D341Med (cell line): ENCODE measurements at places on chromosomes 7 and 10.

GRCh38 chr7:36795451-36796021, 71.2 kb upstream of the AOAH start:
- DNase-seq, result no peak

- peak; percentile 68 for DNase-seq
These were observed 9.3 kb downstream of the NOD1 start for GRCh38 chr7:30469303-30469702.

DNA sequence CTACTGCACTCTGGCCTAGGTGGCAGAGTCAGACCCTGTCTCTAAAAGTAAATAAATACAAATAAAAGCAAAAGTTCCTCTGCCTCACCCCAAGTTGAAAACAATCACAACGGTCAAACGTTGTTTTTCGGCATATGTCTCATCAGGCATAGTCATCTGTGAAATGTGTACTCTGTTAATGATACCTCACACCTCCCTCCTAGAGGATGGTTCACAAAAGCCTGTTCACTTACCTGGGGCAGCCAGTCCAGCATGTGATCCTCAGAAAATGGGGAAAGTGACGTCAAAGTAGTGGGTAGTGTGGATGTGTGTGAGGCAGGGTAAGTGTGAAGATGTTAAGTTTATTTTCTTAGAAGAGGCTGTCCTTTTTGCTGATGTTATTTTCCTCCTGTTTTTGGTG, 254.0 kb upstream of the LRGUK start:
- DNase-seq, result no peak

GRCh38 chr7:131501930-131502685, 54.3 kb downstream of the PODXL start:
- DNase-seq, result peak; percentile 69

GRCh38 chr10:67602268-67602950, 93.6 kb downstream of the CTNNA3 start:
- DNase-seq, result no peak

GRCh38 chr7:4818000-4818794, 42.8 kb downstream of the AP5Z1 start:
- no peak for DNase-seq

- no peak for DNase-seq
These were observed 237.2 kb downstream of the CSTF2T start for GRCh38 chr10:51462076-51462779.

- no peak for DNase-seq
These were observed 35.6 kb downstream of the COL13A1 start for GRCh38 chr10:69837261-69837660.

- DNase-seq, result no peak
These were observed 90.5 kb downstream of the CDC14C start for GRCh38 chr7:49014870-49015269.

DNA sequence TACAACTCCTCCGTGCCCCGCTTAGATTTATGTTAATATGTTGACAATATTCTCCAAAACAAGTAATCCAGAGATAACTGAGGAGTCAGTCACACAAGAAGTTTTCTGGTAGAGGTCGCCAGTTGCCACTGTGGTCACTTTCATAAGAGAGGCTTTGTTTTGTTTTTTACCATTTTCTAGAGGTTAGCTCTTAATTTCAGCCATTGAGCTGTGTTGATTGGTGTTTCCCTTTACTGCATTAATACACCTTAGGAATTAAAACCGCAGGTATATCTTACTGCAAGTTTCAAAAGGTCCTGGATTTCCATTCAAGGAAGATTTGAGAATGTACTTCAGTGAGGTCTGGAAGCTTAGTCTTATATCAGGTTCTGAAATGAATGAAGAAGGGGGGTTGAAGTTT, 3.5 kb downstream of the BMI1 start:
- DNase-seq, result no peak

DNA sequence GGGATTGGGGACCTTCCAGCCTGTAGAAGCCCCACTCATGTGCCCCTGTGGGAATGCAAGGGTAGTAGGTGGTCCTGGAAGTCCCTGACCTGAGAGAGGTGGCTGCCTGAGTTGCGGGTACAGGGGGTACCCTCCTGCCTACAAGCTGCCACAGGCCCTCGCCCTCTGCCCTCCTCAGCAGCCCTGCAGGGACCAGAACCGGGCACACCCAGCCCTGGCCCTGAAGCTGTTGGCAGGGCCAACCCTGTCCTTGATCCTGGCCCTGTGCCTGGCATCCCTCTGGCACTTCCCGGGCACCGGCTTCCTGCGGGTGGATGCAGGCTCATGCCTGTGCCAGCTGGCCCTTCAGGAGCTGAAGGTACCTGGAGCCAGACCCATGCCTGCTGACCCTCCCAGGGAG, 54.9 kb upstream of the ELN start:
- no peak for DNase-seq

GRCh38 chr7:45570797-45571196, 3.4 kb upstream of the ADCY1 start:
- no peak for DNase-seq

- no peak for DNase-seq
These were observed 23.5 kb downstream of the ABLIM1 start for GRCh38 chr10:114634609-114634979.

GRCh38 chr10:77500754-77501151, 136.9 kb downstream of the KCNMA1 start:
- no peak for DNase-seq

DNA sequence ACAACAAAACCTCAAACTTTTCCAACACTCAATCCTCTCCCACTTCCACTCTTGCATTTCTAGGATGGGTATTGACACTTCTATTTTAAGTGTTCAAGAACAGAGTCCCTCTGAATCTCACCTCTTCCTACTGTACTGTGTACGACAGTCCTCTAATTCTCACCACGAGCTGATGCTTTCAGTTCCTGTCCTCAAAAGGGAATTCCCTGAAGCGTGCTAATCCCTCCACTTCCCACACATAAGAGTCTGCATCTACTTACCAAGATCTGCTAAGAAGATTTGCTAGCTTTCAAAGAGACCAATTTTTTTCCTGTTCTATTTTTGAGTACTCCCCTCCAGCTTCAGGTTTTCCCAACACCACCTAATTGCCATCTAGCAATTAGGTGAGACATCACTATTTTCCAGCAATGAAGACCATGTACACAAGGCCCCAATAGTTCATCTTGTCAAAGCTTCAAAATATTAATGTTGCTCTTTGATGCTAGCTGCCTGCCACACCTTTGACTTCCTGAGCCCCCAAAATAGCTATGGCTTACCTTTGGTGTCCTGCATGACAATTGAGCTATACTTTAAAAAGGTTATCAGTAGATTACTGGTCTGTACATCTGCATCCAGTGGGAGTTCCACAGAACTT, 54.4 kb downstream of the ARMH3 start:
- peak; percentile 34 for DNase-seq

- no peak for DNase-seq
These were observed at the start of gene TCERG1L for GRCh38 chr10:131311661-131312477. TSS of gene TCERG1L (minus strand) at chr10:131311721. CDS start at chr10:131311635, 86 bp downstream.

DNA sequence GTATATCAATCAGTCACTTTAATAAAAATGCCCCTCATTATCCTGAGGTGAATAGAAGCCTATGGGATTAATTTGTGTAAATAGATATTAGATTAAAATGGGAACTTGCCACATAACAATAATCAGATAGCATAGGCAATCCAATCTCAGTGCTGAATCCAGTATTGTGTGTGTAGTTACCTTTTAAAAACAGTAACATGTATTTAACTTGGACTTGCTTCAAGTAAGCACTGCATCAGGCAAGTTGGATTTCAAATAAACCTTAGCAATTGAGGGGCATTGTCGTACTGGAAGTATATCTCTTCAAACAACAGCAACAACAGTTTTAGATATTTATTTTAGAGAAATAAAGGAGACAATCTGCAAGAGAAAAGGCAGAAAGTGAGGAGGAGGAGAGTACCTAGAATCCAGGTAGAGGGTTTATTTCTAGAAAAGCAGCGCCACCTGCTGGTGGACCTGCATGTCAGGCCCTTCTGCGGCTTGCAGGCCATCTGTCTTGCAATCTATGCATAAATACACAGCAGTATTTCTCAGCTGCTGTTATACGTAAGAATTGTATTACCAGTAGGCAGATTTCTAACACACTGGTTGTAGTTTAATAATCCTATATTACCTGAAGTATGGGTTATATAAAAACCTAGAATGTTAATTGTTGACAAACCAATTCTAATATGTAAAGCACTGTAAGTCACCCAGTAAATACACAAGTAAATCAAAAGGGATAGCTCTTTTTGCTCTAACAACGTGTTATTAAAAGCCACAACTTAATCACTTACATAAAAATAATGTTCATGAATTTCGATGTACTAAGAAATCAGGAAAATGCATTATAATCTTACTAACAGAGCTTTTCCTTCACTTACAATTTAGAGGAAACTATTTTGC, 652.8 kb downstream of the KCNMA1 start:
- peak; percentile 62 for DNase-seq

- no peak for DNase-seq
These were observed 162.3 kb upstream of the CSTF2T start for GRCh38 chr10:51861731-51862130.

GRCh38 chr10:132240581-132240980, 53.8 kb downstream of the DPYSL4 start:
- no peak for DNase-seq

- no peak for DNase-seq
These were observed 51.9 kb downstream of the CDC14C start for GRCh38 chr7:48976253-48976652.

GRCh38 chr10:24469993-24470392, 253.7 kb downstream of the ARHGAP21 start:
- DNase-seq, result no peak

DNA sequence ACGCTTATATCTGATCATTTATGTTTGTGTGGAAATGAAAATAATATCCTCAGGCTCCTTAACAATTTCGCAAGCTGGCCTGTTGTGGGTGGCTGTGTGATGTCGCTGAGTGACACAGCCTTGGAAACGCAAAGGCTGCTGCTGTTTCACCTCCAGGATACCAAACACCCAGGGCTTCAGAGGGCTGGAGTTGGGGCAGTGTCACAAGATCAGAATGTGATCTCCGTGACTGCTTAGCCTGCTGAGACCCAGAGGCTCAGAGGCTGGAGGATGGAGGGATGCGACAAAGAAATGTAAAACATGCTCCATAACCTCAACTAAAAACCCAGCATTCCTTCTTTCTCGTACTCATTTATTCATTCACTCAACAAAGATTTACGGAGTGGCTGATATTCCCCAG, 37.2 kb upstream of the BMPER start:
- DNase-seq, result no peak

GRCh38 chr10:77756319-77757232, 119.0 kb upstream of the KCNMA1 start:
- DNase-seq, result peak; percentile 57

- DNase-seq, result no peak
These were observed 213.6 kb upstream of the TBX20 start for GRCh38 chr7:35467456-35467978.

DNA sequence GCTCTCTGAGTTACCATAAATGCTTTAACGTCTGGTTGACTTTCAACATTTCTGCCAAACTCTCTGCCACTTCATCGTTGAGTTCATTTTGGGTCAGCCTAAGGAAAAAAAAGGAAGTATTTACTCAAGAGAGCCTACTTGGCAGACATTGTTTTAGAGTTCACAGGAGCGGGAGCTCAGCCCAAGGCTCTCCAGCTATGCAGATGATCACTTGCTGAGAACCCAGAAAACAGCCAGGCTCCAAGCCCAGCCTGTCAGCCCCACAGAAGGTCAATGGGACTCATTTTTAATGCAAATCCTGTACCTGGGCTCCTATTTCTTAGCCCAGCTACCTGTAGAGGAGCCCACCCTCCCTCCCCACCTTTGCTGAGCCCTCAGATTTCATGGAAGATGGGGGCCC, 45.5 kb downstream of the NOD1 start:
- DNase-seq, result no peak

DNA sequence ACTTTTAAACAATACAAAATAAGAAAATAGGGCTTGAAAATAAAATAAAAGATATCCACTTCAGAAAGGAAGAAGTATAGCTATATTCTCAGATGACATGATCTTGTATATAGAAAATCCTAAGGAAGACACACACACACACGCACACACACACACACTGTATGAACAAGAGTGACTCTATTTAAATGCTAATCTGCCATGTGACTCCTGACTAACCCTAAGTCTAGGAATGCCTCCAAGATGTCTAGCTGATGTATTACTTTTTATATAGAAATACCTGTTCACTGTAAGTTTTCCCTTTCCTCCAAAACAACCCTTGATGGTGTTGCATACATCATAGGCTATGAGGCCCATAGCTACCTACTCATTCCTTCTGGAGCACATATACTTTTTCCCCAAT, 173.1 kb upstream of the LRRTM3 start:
- no peak for DNase-seq

- DNase-seq, result no peak
These were observed at the start of gene KCNK18 for GRCh38 chr10:117197189-117197588. TSS of gene KCNK18 (plus strand) at chr10:117197489. CDS start at chr10:117197489, 0 bp downstream.

DNA sequence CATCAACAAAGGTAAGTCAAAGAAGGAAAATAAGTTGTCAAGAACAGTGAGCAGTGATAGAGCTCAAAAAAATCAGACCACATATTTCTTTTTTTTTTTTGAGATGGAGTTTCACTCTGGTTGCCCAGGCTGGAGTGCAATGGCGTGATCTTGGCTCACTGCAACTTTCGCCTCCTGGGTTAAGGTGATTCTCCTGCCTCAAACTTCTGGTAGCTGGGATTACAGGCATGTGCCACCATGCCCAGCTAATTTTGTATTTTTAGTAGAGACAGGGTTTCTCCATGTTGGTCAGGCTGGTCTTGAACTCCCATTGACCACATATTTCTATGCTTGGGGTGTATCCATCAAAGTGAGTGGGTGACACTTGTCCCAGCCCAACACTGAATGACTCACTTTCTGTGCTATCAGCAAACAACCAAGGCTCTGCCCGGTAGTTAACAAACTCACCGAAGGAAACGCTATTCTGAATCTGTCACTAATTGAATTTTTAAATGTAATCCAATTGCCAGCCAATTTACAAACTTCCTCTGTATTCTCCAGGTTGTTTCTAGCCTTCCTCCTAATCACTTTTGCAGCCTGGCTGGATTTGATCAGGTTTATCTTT, 19.6 kb upstream of the SMNDC1 start:
- no peak for DNase-seq

DNA sequence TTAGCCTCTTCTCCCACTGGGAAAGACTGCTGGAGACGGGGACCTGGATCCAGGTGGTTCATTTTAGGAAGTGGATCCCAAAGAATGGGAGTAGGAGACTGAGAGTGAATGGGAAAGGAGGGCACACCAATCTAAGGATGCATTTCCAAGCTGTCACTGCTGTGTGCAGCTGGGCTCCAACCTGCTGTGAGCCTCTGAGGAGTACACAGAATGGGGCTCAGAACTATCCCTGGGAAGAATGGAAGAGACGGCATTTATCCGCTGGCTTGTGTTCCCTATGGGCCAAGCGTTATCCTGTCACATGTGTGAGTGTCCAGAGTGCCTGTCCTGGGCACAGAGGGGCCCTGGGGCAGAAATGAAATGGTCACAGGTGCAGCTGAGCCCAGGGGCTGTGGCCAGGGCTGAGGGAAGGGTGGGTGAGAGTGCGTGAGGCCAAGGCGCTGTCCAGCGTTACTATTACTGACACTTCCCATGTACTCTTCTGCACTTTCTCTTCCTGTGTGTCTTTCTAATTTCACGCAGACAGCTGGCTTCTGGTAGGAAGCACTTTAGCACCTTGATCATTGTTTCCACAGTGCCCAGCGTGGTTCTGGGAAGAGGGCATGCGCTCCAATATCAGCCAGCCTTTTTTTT, 35.4 kb upstream of the PODXL start:
- no peak for DNase-seq

GRCh38 chr7:46291601-46292150, 370.6 kb upstream of the IGFBP3 start:
- no peak for DNase-seq
